ENCODE measurements at places on chromosomes 12 and 14.
A peak's percentile ranks its signal among the peaks of the same experiment; 100 is the strongest.

DNA sequence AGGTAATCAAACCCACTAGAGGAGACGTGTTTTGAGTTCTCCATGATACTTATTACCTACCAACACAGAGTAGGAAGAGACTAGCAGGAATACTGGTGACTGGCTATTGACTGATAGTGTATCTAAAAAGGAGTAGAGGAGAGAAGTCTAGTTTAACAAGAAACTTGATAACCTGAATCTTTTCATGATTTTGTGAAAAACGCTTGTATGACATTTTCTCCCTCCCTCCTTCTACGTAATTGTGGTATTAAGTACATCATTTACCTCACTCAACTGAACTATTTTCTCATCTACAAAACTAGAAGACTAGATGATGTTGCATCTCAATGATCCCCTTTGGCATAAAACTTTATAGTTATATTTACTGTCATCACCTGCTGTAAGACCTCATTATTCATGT, 107.4 kb downstream of the PPP1R12A start:
- no peak for DNase-seq

GRCh38 chr12:44500423-44500822, 375.7 kb downstream of the NELL2 start:
- DNase-seq: no peak

DNA sequence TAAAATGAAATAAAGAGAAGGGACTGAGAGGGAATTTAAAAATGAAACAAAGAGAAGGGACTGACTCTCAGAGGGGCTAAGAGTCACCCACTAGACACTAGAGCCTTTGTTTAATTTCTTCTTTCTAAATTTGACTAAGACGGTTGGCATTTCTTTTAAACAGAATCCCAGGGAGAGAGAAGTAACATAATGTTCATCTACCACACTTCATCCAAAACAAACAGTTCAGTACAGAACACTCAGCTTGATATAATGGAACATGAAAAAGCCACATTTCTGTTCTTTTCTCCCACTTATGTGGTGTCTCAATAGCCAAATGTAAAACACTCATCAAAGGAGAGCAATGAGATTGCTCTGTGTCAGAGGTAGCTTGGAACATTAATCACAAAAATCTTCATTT, 10.1 kb upstream of the NT5DC3 start:
- no peak for DNase-seq

DNA sequence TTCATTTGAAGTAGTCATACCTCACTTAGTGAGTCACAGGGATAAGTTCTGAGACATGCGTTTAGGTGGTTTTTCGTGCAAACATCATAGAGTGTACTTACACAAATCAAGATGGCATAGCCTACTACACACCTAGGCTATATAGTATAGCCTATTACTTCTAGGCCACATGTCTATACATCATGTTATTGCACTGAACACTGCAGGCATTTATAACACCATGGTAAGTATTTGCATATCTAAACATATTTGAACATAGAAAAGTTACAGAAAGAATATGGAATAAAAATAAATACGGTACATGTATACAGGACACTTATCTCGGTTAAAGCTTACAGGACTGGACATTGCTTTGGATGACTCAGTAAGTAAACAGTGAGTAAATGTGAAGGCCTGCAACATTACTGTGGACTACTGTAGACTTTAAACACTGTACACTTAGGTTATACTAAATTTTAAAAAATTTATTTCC, 670.6 kb downstream of the SLC16A7 start:
- DNase-seq: no peak

DNA sequence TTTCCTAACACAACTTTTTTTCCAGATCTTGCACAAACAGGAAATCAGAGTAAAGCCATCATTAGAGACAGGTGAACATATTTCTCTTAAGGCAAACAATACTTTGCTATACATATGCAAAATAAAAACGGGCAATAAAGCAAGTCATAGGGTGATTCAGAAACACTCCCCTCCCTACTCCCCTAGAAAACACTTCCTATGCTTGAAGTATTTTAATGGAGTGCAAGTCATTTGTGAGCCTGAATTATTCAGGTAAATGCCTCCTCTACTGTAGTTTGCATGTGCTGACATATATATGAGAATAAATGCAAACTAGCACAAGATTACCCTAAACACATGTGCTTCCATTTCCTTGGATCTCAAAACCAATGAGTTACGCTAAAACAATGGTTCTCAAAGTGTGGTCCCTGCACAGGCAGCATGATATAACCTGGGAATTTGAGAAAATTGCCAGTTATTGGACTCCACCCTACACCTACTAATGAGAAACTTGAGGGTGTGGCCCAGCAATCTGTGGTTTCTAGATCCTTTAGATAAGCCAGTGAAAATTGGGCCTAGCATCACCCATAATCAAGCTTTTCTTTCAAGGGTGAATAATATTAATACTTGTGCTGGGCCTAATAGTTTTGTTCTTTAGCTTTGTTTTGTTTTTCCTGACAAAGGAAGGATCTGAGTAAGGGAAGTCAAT, 159.7 kb upstream of the BMP4 start:
- no peak for DNase-seq

DNA sequence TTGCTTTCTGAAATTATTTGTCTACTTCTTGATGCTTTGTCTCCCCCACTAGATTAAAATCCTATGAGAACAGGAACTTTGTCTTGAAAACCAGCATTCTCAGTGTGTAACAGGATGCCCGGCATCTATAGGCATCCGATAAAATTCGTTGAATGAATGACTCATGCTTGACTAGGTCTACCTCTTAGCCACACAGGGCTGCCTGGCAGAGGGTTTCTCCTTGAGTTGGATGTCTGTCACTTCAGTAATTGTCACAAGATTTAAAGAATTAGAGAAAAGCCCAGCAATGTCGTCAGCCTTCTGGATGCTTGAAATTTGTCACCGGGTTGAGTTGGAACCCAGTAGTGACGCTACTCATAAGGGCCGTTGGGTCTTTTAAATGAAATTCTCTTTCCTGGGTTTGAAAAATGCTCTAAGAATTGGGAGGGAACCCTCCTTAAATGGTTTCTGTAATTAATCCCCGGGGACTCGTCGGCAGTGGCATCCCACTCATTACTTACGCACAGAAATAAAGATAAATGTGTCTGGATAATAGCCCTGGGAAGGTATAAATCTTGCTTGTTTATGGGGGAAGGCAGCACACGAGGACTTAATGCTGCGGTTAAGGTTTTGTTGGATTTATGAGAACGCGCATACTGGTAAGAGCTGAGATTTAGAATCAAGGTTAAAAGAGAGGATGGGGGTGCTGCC, 194.1 kb downstream of the AACS start:
- DNase-seq: no peak

- DNase-seq: peak; percentile 93
Measured at GRCh38 chr14:73785834-73786635, 65.6 kb upstream of the PTGR2 start.

GRCh38 chr14:55963295-55963694, 154.9 kb upstream of the PELI2 start:
- peak; percentile 2 for DNase-seq

DNA sequence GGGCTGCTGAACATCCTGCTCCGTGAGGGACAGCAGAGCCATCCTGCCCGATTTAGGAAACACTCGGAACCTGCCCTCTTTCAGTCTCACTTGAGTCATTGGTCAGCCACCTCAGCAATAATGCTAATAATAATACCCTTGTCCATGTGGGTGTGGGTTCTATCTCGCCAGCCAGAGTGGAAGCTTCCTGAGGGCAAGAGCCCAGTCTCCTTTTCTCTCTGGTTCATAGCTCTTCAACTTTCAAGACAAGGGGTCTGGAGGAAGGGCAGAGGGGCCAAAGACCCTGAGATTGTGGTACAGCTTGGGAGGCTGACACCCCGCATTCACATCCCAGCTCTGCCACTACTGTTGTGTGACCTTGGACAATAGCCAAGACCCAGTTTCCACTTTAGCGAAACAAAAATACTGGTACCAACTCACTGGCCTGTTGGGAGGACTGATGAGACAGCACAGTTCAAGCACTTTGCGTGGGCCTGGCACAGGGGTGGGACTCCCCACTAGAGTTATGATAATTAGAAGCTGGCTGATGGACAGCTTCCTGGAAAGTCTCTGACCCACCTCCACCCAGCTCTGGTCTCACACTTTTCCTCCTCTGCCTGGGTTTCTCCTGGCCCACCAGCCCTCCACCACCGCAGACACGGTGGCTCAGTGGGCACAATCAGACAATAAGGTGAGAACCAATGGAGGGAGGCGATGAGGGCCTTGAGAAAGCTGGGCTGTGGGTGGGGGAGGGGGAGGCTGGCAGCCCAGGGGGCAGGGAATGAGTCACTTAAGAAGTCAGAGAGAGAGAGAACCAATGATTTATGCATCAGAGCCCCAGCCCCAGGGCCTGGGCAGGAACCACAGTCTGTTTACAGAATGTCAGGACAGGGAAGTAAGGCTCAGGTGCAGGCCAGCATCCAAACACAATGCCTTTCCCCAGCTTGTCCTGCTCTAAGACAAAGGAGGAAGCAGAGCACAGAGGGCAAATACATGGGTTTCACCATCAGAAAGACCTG, 9.6 kb downstream of the FAIM2 start:
- DNase-seq: peak; percentile 72

DNA sequence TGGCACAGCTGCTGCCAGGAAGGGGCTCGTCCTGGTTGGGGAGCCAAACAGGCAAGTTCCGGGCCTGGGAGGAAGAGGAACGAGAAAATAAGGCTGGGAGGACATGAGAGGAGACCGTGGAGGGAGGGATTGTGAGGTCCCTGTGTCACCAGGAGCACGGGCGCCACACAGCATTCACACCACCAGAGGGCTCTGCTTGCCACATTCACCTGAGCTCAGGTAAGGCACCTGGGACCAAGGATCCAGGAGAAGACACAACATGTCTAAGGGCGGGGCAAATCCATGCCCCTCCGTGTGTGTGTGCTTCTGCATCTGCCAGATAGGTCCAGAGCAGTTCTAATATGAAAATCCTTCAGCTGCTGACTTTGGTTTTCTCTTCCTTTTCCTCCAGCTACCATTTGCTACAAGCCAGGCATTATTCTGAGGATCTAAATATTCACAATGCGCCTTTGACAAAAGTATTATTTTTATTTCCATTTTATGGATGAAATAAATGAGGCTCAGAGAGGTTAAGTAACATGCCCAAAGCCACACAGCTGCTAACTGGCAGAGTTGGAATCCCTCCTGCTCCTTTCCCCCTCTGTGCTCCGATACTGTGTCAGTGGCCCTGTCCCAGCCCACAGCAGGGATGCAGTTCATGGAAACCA, 14.6 kb downstream of the RAPGEF3 start:
- peak; percentile 36 for DNase-seq

DNA sequence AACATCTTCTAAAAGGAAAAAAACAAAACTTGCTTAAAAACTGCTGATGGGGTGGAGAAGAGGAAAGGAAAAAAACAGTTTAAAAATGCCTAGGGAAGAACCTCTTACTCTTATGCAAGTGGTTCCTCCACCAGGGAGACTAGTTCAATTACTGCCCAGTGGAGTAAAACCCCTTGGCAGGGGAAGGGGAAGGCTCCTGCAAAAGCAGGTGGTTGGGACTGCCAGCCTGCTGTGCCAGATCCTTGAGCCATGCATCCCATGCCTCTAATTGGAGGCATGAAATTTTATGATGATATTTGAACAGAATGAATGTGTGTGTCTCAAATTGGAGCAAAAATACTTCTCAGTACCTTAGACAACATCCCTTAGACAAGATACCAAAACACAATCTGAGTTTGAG, 118.8 kb downstream of the FSCB start:
- no peak for DNase-seq

DNA sequence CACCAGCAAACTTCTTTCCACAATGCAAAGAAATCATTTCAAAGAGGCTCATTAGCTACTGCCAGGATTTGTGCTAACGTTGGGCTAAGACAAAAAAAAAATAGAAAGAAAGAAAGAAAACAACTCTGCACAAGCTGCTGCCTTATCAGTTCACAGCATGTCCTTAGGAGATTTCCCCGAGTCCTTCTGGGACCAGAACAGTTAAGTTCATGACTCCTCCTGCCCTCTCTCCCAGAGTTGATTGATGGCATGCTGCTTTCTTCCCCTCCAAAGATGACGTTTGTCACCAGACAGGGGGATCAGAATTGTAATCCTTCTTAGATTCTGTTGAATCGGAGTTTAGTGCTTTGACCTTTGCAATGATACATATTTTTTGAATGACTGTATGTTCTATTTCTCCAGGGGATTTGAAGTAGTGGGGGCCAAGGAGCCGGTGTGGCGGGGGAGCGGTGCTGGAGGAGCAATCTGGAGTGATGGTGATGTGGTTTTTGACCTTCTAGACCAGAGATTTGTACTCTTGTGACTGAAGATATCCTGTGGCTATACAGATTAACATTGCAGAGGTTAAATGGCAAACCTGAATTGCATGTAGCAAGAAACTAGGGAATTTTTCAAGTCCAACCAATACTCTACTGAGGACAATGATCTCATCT, 409.2 kb upstream of the TMPO start:
- DNase-seq: no peak

DNA sequence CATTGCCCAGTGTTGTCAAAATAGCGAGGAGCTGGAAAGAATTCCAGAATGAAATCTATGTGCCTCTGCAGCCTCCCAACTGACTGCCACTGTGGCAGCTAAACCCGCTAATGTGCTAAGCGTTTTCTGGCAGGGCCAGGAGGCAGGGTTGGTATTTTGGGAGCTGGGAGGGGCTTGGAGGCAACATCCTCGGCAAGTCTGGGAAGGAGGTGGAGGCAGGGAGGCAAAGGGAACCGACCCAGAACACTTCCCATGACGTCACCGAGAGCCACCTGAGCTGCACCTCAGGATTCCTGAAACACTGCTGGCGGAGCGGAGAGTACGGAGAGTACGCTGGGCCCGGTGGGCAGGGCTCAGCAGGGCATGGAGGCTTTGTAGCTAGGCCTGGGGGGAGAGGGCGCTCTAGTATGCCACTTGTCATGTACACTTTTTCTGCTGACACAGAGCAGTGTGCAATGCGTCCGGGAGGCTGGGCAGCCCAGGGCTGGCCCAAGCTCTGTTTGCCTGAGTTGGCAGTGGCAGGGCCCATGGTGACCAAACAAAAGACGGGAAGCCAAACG, 81.5 kb downstream of the DPF3 start:
- DNase-seq: no peak

DNA sequence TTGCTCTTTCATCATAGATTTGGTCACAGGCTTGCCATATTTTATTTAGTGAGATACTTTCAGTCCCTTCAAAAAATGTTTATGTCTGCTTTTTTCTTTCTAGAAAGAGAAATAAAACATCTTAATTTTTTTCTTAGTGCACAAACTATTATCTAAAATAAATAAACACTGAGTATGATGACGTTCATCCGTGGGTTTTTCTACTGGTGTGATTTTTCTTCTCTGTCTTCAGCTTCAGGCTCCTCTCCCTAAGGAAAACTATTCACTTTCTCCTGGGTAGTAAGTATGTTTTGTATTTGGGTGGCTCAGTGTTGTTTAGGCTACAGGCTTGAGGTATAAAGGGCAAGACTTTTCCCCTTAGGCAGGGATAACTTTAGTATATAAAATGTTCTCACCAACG, 154.7 kb downstream of the DACT1 start:
- no peak for DNase-seq

- DNase-seq: no peak
Measured at GRCh38 chr14:85129921-85130320, 400.0 kb upstream of the FLRT2 start.

- no peak for DNase-seq
Measured at GRCh38 chr12:85309125-85309566, 29.1 kb downstream of the ALX1 start.
